ENCODE measurements at places on chromosomes 11 and 22.

- no peak for DNase-seq
Observed at GRCh38 chr22:41862530-41863266, 29.8 kb downstream of the SREBF2 start.

GRCh38 chr11:37519781-37520180 lies 921.7 kb upstream of the RAG2 start:
- DNase-seq, result no peak

DNA sequence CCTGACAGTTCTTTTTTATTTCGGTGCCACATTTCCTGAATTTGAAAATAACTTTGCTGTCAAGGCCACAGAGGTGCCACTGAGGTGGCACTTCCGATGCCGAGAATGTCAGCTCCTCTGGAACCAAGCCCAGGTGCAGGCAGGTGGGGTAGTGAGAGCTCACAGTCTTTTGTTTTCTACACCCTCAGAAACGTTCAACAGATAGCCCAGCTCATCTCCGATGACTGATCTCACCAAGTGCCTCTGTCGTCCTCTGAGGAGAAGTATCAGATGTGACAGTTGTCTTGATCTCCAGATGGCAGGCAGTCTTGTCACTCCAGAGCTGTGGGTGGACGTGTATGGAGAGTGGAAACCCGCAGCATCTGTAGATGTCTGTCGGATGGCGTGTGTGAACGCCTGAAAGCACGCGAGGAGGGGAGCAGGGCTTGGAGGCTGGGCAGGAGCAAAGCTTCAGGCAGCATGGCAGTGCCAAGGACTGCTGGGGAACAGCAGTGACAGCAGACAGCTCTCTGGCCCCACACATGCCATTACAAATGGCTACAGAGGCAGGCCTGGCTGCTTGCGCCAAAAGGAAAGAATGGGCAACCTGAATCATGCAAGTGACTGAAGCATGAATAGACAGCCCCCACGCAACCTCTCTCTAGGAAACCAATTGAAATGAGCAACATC lies 877.0 kb downstream of the OPCML start:
- DNase-seq, result no peak

GRCh38 chr22:47533961-47534803 lies 771.7 kb downstream of the TBC1D22A start:
- no peak for DNase-seq

- DNase-seq, result no peak
Observed at GRCh38 chr22:33888821-33889220, 31.5 kb downstream of the LARGE1 start.

DNA sequence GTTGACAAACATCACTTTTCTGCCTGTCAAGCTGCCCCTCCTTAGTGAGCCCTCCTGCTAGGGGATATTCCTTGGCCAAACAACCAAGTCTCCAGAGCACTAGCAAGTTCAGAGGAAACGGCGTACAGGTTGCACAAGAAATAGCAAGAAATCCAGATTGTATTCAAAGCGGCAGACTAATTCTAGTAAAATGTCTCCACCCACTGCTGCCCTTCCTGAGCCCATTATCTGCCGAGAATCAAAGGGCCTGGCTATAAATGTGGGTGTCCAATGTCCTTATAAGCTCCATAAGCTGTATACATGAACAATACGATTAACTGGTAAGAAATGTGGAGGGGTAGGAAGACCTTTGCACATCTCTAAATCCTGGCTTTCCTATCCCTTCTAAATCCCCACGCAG lies 44.0 kb upstream of the AKIP1 start:
- no peak for DNase-seq

DNA sequence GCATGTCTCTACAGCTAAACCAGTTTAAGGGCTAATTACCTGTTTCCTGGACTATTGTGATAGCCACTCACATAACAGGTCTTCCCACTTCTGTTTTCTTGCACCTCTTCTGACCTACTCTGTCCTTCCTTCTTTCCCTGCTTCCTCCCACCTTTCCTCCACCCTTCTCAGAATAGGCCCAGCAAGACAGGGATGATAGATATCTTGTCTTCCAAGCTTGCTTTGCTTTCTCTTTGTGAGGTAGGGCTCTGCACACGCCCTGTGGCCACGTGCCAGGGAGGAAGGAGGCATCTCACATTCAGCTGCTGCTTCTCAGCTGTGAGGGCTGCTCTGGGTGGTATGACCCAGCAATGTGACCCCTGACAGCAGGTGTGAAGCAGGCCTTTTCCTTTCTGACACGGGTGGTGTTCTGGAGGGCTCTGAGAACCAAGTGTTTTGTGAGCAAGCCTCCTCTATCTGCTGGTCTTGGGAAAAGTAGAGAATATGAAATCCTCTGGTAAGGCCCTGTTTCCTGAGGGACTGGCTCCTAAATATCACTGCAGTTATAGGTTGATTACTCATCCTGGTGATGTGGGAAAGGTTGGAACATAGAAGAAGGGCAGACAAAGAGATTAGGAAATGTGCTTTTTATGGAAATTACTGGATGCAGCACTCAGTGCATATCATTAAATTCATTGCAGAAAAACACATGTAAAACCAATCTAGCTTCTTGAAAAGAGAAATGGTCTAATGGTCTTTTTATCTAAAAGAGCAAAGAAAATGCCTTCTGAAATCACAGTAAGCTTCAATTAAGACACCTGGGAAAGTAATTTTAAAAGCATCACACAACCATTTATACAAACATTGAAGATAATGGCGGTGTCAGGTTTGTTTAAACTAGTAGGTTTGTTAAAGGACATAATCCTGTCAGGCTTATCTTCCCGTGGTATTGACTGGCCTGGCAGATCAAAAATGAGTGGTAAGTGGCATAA lies 8.5 kb downstream of the AMOTL1 start:
- DNase-seq, result no peak
